H1 (cell line): ENCODE measurements at places on chromosomes 6 and 20. TPM values are rescaled to one million over a fixed set of nuclear protein-coding genes. Genes with fewer than 3 reads are reported as not detected.

The SKIC2 gene
- 42.1 and 70.5 TPM in 2 replicates for polyA plus RNA-seq

The SLC22A2 gene
- polyA plus RNA-seq, result 0.23 TPM in 1 of 2 replicates, not detected in the other

The ZNF311 gene
- 1.4 and 1.9 TPM in 2 replicates for polyA plus RNA-seq

The ABHD16B gene
- 0.05 TPM in 1 of 2 replicates, not detected in the other for polyA plus RNA-seq

The FNDC1 gene
- polyA plus RNA-seq, result 0.06 and 0.14 TPM in 2 replicates

The OLIG3 gene
- polyA plus RNA-seq, result 1.3 and 1.4 TPM in 2 replicates

The HMGCLL1 gene
- 0.06 TPM in 1 of 2 replicates, not detected in the other for polyA plus RNA-seq

The RWDD1 gene
- 12.9 and 19.5 TPM in 2 replicates for polyA plus RNA-seq

The TREM2 gene
- polyA plus RNA-seq, result 0.20 and 0.24 TPM in 2 replicates

The XKR7 gene
- 2.4 TPM in 2 replicates for polyA plus RNA-seq

The ZNF322 gene
- 3.5 and 5.3 TPM in 2 replicates for polyA plus RNA-seq

The ADAM33 gene
- 4.2 and 7.0 TPM in 2 replicates for polyA plus RNA-seq

The PLCG1 gene
- polyA plus RNA-seq, result 103 and 152 TPM in 2 replicates

The RTN4IP1 gene
- polyA plus RNA-seq, result 8.2 and 14.6 TPM in 2 replicates

The GDAP1L1 gene
- polyA plus RNA-seq, result 63.1 and 73.0 TPM in 2 replicates

The TDRD6 gene
- 0.02 and 0.06 TPM in 2 replicates for polyA plus RNA-seq

The TP53TG5 gene
- polyA plus RNA-seq, result not detected in 2 replicates

The TRIM10 gene
- 0.06 and 0.08 TPM in 2 replicates for polyA plus RNA-seq
